ENCODE measurements at places on chromosomes 7 and 10.
A peak's percentile ranks its signal among the peaks of the same experiment; 100 is the strongest.

- H3K27me3 ChIP-seq = peaks cover 2% of the 10 kb centered on the region
- no peak overlapping the region for H3K27ac ChIP-seq
These were observed 2.0 kb upstream of the SFTPA2 start for GRCh38 chr10:79562135-79562756.

DNA sequence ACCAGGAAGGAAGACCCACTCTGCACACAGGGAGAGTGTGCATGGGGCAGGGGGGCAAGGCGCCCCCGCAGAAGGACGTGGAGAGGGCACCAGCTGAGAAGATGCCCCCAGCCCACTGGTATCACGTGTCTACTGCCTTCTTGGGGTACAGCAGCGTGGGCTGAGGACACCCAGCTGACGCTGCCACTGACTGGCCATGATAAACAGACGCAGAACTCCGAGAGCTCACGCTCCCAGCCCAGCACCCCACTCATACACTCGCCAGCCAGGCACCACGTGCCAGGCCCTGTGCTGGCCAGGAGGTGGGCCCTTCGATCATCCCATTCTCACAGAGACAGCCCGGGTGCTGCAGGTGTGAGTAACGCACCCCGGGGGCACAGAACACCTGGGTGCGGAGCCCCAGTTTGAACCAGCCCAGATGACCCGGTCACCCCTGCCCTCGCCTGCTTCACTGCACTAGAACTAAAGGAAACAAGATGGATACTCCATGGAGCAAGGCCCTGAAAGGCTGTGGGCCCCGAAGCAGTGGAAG lies 199.8 kb downstream of the MAD1L1 start:
- peaks cover 10% of the 10 kb centered on the region for H3K36me3 ChIP-seq
- no peak for DNase-seq
- H3K4me3 ChIP-seq = no peak overlapping the region

DNA sequence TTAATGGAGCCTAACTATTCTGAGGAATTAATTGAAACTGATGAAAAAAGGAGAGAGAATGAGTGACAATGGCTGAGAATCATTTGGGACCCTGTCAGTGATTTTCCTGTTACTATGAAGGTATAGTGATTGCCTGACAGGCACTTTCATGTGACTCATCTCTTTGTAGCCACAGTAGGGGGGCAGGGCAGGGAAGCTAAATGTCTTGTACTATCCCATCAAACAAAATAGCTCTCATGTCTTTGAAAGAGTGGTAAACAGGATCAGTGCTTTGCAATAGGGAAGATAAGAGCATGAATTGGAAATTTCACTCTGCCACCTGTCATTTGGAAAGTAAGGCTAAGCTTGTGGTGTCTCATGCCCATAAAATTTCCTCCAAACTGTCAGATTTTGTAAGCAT lies 94.5 kb upstream of the GSDME start:
- DNase-seq = no peak
- H3K4me1 ChIP-seq = peaks cover 4% of the 10 kb centered on the region
- no peak overlapping the region for H3K27ac ChIP-seq
- no peak overlapping the region for H3K4me3 ChIP-seq
- no peaks in the 10 kb centered on the region for H3K27me3 ChIP-seq

GRCh38 chr7:114988755-114989375 lies 67.0 kb downstream of the MDFIC start:
- DNase-seq = no peak
- peaks cover 2% of the 10 kb centered on the region for H3K27me3 ChIP-seq
- H3K4me3 ChIP-seq = no peak overlapping the region
- peaks cover 4% of the 10 kb centered on the region for H3K36me3 ChIP-seq
- no peaks in the 10 kb centered on the region for H3K4me1 ChIP-seq

DNA sequence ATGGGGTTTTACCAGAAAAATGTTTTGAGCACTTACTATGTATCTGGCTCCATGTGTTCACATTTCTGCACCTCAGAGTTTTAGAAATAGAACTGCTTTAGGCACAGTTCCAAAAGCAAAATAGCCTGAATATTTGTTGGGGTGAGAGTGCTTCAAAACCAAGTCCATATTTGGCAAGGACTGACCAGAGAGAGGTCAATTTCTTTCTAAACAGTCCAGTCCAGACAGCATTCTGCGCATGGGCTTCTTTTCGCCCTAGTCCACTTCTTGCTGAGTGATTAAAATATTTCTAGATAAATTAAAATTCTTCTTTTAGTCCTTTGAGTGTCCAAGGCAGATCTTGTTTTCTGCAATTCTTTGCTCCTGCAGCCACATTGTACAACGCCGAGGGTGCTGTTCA lies 427.0 kb downstream of the PHTF2 start:
- H3K27me3 ChIP-seq = no peaks in the 10 kb centered on the region
- H3K4me3 ChIP-seq = no peak overlapping the region
- no peak overlapping the region for H3K27ac ChIP-seq
- DNase-seq = no peak
- H3K4me1 ChIP-seq = no peaks in the 10 kb centered on the region

DNA sequence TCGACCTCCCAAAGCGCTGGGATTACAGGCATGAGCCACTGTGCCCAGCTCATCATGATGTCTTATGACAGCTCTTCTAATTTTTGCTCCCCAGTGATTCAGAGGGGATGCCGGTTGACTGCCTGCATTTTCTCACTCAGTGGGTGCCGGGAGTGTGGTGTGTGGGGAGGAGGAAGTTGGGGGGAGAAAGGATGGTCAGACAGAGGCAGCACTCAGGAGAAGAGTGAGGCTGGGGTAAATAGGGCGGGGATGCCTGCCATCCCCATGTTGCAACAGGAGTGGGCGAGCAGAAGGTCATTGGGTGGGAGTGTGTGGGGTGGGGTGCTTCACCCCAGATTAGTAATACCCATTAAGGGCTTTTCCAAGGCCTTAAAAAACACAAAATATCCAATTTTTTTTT lies 3.5 kb upstream of the CCL24 start:
- H3K4me3 ChIP-seq = no peak overlapping the region
- peaks cover 7% of the 10 kb centered on the region for H3K36me3 ChIP-seq
- no peak for DNase-seq
- peaks cover 2% of the 10 kb centered on the region for H3K27me3 ChIP-seq
- H3K27ac ChIP-seq = no peak overlapping the region

DNA sequence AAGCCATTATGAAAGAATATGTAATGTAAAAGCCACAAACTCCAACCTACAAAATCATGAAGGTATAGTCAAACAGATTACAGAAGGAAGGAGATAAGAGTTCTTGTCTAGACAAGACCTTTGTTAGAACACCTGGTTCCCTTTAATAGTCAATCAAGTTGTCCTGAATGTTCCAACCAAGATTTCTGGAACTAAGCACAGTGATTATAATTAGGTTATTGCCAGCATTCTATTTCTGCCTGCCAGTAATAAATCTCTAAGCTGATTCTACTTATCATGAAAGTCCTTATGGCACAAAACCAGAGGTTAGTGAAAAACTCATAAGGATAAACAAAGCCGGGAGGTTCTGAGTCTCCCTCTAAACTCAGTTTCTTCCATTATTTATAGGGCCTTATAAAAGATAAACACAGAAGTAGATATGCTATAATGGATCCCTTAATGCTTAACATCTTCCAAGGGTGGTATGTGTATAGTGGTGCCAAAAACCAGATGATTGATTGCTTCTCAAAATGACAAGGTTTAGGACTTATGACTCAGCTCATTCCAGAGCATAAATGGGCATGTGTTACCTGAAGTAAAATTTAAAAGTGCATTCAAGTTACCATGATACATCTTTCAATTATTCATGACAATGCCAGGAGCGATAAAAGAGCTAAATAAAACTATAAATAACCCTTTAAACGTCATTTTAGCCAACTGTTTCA lies 237.2 kb downstream of the CSTF2T start:
- H3K27ac ChIP-seq = no peak overlapping the region
- H3K4me1 ChIP-seq = no peaks in the 10 kb centered on the region
- no peaks in the 10 kb centered on the region for H3K27me3 ChIP-seq
- no peaks in the 10 kb centered on the region for H3K36me3 ChIP-seq
- no peak for DNase-seq

DNA sequence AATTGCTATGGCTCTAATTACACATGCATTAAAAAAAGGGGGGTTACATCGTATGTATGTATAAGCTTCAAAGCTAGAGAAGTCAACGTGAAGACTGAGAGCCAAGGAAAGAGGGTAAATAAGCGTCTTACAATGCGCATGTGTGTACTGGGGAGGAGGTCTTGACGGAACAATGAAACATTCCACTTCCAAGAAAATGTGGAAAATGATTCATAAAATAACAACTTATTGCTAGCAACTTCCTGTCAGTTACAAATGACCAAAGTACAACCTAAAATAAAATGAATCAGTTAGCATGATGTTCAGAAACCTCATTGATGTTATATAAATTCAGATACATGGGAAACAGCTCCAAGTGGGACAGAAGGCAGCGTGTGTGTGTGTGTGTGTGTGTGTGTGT lies 104.1 kb upstream of the RHEB start:
- H3K36me3 ChIP-seq = no peaks in the 10 kb centered on the region
- H3K27me3 ChIP-seq = peaks cover 7% of the 10 kb centered on the region
- H3K4me3 ChIP-seq = no peak overlapping the region
- H3K4me1 ChIP-seq = peaks cover 25% of the 10 kb centered on the region
- no peak for DNase-seq

DNA sequence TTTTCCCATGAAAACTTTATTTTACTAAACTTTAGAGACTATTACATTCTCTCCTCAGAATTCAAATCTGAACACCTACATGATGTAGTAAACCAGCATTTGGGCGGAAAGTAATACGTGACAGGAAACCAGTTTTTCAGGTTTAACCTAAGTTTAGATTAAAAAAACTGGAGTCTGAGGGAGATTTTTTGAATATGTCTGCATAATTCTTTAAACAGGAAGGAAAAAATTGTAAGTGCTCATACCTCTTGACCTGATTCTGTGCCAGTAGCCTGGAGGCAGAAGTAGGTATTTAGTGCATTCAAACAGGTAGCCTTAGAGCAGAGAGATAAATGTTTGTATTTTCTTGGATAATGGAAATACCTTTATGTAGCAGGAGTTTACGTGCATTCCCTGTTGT lies 224.3 kb downstream of the MDFIC start:
- no peaks in the 10 kb centered on the region for H3K36me3 ChIP-seq
- no peaks in the 10 kb centered on the region for H3K27me3 ChIP-seq
- no peak overlapping the region for H3K4me3 ChIP-seq

- H3K27ac ChIP-seq = no peak overlapping the region
- no peaks in the 10 kb centered on the region for H3K4me1 ChIP-seq
- no peak overlapping the region for H3K4me3 ChIP-seq
- H3K36me3 ChIP-seq = no peaks in the 10 kb centered on the region
- DNase-seq = no peak
These were observed 18.5 kb upstream of the EN2 start for GRCh38 chr7:155439311-155440017.

GRCh38 chr7:65892835-65893234 lies 20.0 kb downstream of the VKORC1L1 start:
- H3K36me3 ChIP-seq = peaks cover 9% of the 10 kb centered on the region
- H3K27ac ChIP-seq = peak overlapping the region; percentile 70
- no peaks in the 10 kb centered on the region for H3K27me3 ChIP-seq
- H3K4me3 ChIP-seq = no peak overlapping the region
- H3K4me1 ChIP-seq = peaks cover 13% of the 10 kb centered on the region

Measured in endothelial cell (in vitro differentiated cells).